ENCODE measurements at places on chromosomes 1 and 21.

DNA sequence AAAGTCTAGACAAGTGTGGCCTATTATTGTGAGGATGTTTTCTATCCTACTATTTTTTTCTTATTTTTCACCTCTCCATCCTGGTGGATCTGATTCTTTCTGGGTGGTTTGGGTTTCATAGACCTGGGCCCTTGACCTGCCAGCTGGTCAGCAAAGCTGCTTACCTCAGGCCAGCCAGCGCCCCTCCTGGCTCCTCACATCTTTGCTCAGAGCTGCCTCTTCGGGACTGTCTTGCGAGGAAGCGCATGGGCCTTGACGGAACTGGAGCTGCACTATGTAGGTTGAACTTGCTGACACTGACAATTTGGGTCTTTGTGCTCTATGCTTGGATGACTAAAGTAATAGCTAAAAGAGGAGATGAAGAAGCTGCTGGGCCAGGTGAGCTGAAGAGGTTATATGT, 138.5 kb upstream of the SYT6 start:
- DNase-seq, result no peak

DNA sequence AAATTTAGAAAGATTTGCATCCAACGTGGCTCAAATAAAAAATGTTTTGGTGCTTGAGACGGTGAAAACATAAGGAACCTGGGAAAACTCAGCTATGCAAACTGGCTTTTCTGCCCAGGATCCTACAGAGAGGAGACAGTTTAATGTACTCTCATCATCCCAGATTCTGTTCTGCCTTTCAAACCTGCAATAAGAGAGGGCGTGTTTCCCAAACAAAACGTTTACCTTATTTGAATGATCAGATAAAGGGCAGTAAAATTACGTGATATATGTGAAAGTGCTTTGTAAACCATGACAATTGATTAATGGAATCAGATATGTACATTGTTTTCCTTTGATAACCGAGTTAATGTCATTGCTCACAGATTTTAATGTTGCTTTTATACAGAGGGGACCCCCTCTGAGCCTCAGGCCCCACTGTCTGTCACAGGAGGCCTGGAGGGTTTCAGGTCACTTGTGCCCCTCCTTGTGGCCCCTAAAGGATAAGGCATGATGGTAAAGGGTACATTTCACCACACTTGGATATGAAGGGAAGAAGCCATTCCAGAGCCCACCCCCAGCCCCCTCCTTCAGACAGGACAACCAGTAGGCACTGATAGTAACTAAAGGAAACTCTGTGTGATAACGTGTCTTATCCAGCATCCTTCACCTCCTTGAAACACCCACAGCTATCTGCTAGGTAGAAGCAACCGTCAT, 157.6 kb downstream of the EDEM3 start:
- no peak for DNase-seq

DNA sequence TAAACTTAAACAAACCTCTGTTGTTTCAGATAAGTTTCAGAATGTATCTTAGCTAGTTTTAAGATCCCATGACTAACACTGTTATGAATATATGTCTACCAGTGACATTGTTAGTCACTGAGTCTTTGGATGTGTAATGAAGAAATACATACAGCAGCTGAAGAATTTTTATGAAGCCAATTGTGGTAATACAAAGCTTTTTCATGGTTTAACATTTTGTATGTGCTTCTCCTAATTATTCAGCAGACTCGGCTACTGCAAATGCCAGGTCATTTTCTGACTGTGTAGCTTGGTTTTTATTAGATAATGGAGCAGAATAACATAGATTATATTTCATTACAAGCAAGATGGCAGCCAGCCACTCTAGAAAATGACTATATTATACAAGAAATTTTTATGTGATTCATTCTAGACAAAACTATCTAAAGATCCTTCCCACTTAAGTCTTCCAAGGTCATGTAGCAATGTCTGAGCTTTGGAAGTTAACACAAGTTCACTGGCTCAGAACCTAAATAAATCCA, 147.8 kb downstream of the TNFSF18 start:
- DNase-seq, result no peak

- no peak for DNase-seq
Observed at GRCh38 chr1:111605576-111605975, 14.0 kb upstream of the RAP1A start.

DNA sequence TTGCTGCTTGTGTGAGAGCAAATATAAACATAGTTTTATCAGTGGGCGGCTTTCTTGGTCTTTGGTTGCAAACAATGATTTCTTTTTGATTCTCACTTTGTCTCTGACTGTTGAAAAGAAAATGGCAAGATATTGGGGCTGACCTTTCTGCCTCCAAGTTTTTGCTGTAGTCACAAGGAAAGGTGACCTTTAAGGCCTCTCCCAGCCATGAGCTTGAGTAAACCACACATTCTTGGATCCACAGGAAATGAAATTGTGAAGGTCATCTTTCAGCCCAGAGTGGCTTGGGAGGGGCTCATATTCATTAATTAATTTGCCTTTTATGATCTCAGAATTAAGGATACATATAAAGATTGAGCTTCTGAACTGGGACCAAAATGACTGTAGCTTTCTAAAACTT, 241.6 kb downstream of the BACH1 start:
- no peak for DNase-seq

DNA sequence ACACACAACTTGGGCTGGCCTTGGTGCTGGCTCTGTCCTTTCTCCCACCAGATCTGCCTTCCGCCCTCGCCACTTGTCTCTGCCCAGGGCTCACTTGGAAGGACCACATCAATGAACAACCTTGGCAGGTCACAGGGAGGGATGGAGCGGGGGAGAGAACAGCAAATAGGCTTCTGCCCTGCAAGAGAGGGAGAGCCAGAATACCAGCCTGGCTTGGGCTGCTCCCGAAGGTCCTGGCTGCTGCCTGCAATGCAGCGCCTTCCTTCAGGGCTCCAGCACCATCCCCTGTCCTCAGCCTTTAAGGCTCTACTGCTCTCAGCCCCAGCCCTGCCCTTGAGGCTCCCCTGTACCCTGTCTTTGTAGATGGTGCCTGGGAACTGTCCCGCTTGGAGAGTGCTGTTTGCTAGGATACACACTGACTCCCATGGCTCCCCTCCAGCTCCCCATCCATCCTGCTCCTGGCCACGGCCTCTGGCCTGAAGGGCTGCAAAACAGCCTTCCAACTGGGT, 43.8 kb downstream of the HIVEP3 start:
- no peak for DNase-seq

DNA sequence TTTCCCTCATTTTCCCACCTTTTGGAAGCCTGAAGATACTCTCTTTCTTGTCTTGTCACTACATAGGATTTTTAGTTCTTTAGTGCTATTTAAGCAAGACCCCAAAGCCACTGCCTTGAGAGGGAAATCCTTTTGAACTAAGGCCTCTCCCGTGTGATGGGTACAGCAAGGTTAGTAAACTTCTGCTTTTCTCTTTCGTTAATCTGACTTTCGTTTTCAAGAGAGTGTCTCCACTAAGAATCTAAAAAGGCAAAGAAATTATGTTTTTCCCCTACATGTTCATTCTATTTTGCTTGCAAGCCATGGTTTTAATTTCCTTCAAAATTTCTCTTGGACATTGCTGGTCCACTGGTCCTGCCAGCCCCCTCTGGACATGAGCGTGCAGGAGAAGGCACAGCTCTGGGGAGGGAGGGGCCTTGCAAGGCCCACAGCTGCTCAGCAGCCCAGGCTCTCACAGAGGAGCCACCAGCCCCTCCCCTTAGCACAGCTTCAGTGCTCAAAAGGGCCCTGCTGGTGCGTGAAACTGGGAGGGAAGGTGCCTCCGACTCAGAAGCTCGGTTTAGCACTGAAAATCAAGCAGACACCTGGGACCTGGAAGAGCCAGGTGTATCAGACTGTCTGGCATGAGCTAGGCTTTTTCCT, 210.9 kb upstream of the GALNT2 start:
- no peak for DNase-seq

All from DMS 273 treated with DMSO at 0.1 percent for 48 hours (cell line).